Stimulated activated CD4-positive, alpha-beta T cell treated with anti-CD3 and anti-CD28 coated beads, Interleukin-4, amount 100 ng/mL, for 4 hours (primary cell): ENCODE measurements at places on chromosomes 7 and 10.

- DNase-seq: no peak
Observed at GRCh38 chr10:76950354-76950753, 687.3 kb downstream of the KCNMA1 start.

- DNase-seq: no peak
Observed at GRCh38 chr7:46100521-46100920, 179.4 kb upstream of the IGFBP3 start.

DNA sequence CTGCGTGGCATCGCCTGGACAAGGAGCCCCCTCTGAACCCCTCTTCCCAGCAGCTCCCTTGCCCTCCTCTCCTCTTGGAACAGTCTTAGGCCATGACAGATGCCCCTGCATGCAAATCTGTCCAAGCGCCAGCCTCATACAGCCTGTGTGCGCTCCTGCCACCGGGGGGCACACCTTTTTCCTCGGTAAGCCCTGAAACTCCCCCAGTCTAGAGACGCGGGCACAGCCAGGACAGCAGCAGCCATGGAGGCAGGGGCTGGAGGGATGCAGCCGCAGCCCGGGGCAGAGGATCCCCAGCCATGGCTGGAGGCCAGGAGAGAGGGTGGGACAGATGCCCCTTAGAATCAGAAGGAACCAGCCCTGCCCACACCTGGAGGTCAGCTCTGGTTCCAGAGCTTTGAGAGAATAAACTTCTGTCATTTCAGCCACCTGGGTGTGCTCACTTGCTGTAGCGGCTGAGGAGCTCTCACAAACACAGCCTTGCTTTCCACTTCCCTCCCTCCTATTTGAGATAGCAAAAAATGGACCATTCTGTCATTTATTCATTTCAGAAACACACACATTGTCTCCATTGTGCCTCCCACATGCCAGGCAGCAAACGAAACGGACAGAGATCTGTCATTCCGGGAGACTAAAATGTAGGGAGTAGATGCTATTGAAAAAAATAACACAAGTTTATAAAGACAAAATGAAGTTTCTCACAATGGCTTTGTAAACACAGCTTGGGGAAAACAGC is 241.5 kb downstream of the WDR37 start:
- no peak for DNase-seq

- DNase-seq: no peak
Observed at GRCh38 chr10:63414481-63415260, 51.1 kb downstream of the JMJD1C start.

- DNase-seq: no peak
Observed at GRCh38 chr10:119673271-119673670, 22.1 kb downstream of the BAG3 start.

DNA sequence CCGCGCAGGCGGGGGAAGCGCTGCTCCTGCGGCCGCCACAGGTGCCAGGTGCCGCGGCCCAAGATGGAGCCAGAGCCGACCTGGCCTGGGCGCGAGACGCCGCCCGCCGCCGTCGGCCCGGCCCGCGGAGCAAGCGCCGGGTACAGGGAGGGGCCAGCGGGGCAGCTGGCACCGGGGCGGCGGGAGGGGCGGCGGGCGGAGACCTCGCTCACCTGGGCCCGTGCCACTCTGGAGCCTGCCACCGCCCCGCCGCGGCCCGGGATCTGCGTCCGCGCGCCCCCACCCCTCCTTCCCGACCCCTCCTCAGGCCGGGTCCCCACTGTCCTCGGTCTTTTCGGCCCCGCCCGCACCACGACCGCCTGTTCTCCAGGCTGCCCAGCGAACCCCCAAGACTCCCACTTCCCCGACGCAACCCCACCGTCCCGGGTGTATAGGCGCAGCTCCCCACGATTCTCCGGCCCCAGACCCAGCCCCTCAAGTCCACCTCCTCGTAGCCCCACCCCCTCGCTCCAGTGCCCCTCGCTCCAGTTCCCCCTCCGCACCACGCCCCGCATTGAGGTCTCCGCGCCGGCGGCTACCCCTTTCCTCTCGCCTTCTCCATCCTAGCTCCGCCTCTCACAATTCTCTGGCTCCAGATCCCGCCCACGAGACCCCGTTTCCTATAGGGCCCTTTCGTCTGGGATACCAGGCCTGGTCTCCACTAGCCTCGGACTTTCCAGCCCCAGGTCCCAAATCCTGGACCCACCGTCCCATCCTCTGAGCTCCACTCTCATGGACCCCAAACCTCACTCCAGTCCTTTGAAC is at the start of gene GPRIN2:
GPRIN2 (minus strand) TSS at position 144 of the 804 bp plus-strand sequence. CDS start 5,922 bp downstream, outside the sequence.
- no peak for DNase-seq

DNA sequence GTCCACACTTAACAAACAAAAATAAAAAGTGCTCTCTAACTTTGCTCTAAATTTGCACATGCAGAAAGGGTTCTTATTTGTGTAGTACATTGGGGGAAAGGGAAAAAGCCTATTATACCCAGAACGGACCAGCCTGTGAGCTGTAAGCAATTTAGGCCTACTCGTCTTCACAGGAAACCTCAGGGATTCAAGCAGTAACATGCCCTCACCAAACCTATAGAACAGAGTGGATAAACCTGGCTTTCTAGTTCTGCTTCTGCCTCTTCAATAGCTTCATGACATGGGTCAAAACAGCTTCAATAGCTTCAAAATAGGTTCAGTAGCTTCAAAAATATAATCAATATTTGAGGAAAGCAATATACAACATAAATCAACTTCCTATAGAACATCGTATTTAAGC is 163.7 kb downstream of the ARL4A start:
- no peak for DNase-seq

- no peak for DNase-seq
Observed at GRCh38 chr10:79605308-79605707, 5.4 kb upstream of the SFTPA1 start.

- DNase-seq: no peak
Observed at GRCh38 chr7:96224685-96225084, 97.2 kb downstream of the SLC25A13 start.
